CD4-positive, alpha-beta T cell treated with Interleukin-6 at 100 ng/mL for 8 hours (primary cell): ENCODE measurements at places on chromosomes 4 and X.

DNA sequence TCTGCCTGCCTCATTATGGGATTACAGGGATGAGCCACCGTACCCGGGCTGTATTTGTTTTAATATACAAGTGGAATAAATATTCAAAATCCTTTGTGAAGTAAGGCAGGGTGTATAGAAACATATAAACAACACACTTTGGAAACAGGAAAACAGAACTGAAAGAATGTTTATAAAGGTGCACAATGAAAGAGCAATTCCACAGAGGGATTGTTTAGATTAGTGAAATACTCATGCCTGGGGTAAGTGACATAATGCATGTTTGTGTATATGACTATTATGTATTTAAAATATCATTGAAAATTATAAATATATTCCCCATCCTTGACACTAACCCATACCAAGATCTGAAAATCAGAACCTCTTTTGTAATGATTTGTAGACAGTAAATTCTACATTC, 45.0 kb upstream of the NR3C2 start:
- DNase-seq: no peak

DNA sequence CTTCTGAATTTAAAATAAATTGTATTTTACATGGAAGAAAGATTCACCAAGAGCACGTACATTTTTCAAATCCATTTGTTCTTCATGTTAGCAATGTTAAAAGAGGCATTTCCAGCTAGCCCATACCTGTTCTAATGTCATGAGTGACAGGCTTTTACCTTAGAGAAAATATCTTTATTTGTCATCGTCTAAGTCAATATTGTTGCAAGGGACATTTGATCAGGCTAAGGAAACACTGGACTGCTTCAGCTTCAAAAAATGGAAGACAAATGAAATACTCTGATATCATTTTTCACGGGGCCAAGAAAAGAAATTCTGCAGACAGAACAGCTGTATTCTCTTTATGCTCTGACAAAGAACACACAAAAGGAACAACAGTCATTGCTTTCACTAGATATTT, 207.7 kb downstream of the RCHY1 start:
- DNase-seq: no peak

DNA sequence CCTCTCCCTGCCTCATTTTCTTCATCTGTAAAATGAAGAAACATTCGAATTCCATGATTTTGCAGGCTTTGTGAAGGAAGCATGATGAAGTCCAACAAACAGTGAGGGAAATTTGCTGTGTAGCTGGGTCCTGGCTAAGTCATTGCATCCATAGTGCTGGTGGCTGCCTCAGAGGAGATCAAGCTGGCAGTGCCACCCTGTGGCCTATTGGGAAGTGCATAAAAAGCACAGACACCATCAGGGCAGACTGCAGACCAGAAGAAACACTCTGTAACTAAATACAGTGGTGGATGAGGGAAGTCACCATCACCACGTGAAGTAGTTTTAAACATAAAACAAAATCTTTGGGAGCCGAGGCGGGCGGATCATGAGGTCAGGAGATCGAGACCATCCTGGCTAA, 40.7 kb upstream of the DDX3X start:
- DNase-seq: no peak

DNA sequence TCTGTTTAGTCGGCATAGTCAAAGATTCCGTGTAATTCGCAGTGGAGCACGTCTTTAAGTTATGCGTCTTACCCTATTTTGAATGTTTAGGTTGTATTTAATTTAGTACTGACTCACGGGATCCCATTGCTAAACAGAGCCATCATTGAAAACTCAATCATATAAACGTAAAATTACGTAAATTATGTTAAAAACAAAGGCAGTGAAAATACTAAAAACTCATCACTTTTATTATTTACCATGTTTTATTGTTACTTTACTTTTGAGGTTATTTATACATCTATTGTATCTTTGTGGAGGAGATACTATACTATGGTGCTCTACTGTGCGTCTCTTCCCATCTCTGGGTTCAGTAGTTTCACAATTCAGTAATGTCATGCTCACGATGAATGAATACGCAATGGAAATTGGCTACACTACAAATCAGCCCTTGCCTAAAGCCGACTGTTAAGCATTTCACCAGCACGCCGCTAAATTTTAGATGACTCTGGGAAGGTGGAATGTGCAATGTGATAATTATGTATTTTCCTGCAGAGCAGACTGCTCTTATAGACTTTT, 944 bp downstream of the FUNDC2 start:
- DNase-seq: no peak

DNA sequence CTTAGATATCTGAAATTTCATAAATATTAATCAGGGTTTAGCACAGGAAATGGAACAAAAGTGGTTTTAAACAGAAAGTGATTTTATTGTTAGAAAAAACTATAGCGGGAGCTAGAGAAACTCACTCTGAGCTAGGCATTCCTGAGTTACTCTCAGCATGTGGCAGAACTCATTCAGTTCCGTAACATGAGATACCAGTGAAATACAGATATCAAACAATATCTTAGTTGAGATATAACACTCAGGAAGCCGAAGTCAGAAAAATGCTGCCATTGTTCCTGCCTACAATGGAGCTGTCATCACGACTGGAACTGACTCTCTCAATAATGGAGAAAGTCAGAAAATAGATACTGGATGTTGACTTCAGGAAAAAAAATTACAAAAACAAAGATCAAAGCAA, 1428.7 kb downstream of the PCDH18 start:
- DNase-seq: no peak

- no peak for DNase-seq
These were observed 10.5 kb upstream of the APOOL start for GRCh38 chrX:84993150-84993549.

GRCh38 chr4:154566639-154567204, 3.9 kb downstream of the FGB start:
- no peak for DNase-seq

- DNase-seq: no peak
These were observed 52.8 kb downstream of the ADGRG4 start for GRCh38 chrX:136353526-136354093.

- DNase-seq: no peak
These were observed 300.4 kb upstream of the RPS6KA3 start for GRCh38 chrX:20567108-20567507.

DNA sequence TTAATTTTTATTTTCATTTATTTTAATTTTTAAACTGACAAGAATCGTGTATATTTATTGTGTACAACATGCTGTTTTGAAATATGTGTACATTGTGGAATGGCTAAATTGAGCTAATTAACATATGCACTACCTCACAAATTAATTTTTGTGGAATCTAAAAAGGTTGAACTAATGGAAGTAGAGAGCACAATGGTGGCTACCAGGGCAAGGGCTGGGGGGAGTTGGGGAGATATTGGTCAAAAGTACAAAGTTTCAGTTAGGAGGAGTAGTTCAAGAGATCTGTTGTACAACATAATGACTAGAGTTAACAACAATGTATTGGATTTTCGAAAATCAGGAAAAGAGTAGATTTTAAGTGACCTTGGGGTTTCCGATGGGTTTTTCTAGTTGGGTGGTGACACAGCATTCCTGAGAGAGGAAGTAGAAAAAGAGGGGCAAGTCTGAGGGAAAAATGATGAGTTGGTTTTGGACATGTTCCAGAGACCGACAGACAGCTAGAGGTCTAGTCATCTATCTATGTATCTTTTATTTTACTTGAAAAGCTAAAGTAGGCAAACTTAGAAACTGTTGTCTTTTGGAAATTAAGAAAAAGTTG, 23.2 kb downstream of the APOO start:
- no peak for DNase-seq

DNA sequence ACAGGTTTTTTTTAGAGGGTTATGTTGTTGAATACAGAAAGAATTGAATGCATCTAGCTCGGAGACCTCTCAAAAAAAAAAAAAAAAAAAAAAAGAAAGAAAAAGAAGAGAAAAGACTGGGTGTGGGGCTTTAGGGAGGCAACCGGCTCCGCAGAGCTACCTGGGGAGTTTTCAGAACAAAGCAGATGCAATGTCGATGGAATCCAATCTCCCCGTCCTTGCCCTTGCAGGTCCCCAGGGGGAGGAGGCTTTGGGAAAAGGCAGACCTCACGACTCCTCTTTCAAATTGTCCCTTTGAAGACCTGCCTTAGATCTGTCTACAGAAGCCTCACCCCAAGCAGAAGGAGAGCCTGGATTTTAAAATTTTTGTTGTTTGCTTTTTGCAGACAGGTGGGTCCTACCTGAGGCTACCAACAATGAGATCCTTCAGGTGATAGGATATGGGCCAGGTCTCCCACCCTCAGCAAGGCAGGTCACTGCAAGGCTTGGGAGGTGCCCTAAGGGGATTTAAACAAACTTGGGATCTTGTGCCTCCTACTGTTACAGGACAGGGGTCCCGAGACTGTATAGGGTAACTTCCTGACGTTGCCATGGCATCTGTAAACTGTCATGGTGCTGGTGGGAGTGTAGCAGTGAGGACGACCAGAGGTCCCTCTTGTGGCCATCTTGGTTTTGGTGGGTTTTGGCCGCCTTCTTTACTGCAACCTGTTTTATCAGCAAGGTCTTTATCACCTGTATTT, 75.2 kb upstream of the PRKX start:
- DNase-seq: no peak

- DNase-seq: peak; percentile 51
These were observed 691 bp downstream of the SCARB2 start for GRCh38 chr4:76212851-76213414.

DNA sequence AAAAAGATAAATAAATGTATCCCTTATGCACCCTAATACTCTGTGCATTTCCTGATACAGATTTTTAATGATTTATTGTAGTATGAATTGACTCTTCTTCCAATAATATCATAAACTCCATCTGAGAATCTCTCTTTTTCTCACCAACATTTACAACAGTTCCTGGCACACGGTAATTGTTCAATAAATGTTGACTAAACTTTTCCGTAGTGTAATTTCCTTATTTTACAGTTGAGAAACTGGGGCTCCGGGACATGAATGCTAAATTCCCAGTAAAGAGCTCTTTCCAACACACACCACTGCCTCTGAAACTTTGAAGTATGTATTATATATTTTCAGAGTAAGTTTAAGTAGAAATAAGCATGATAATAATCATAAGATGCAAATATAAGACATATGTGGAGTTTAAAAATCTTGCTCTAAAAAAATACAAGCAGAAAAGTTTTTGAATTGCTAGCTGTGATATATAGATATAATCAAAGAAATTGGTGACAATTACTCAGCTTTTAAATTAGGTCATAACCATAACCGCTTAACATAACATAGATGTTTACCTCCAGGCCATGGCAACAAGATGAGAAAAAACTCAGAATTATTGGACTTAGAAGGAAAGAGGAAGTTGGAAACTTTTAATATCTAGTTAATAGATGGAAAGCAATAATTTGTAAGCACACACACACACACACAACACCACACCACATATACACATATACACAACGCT, 28.2 kb upstream of the ANTXR2 start:
- no peak for DNase-seq

DNA sequence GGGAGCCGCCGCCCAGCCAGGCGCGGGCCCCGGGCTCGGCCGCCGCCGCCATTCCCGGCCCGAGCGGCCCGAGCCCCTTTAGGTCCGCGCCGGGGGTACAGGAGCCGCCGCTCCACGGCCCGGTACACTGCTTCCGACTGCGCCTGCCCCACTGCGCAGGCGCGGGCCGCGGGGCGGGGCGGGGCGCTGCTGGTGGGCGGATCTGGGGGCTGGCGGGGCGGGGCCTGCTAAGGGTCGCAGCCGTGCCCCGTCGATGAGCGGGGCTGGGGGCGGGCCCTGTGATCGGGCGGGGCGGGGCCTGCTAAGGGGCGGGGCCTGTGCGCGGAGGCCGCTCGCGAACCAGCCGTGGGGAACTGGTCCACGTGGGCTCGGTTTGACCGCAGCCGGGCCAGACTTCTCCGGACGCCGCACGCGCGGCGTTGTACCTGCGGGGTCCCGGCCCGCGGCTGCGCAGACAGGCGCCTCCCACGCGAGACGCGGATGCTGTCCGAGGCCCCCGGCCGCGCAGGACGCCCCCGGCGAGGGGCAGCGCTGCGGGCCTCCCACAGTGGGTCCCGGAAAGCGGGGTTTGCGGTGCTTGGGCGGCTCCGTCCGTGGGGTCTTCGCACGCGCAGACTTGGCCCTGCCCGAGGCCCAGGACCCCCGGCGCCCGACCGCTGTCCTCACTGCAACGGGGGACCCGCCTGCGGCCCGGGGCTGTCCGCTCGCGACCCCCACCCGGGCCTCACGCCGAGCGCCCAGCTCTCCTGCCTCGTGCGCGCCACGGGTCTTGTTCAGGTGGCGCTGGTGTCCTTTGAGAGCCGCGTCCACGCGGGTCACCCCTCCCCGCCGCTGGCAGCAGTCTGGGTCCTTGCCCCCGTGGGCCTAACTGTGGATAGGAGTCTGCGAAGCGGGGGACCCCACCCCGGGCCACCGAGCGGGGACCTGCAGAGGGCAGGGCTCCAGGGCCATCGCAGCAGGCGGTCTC, at the start of gene DGKQ:
DGKQ (minus strand) TSS at position 139 of the 967 bp plus-strand sequence; CDS start at position 52, 87 bp downstream.
- peak; percentile 89 for DNase-seq

DNA sequence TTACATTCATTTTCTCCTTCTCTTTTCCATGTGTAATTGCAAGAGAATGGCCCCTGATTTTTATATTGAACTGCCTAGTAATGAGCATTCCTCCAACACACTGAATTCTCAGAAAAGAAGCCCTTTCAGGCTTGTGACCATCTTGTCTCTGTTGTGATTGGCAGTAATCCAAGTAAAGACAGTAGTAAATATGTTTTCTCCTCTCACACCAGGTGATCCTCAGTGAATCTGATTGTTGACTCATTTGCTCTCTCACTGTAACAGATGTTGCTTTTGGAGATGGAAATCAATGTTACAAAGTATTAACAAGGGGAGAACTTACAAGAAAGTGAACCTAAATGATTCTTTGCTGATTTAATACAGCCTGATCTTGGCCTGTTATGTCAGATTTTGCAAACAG, 271.0 kb downstream of the AFF2 start:
- no peak for DNase-seq

DNA sequence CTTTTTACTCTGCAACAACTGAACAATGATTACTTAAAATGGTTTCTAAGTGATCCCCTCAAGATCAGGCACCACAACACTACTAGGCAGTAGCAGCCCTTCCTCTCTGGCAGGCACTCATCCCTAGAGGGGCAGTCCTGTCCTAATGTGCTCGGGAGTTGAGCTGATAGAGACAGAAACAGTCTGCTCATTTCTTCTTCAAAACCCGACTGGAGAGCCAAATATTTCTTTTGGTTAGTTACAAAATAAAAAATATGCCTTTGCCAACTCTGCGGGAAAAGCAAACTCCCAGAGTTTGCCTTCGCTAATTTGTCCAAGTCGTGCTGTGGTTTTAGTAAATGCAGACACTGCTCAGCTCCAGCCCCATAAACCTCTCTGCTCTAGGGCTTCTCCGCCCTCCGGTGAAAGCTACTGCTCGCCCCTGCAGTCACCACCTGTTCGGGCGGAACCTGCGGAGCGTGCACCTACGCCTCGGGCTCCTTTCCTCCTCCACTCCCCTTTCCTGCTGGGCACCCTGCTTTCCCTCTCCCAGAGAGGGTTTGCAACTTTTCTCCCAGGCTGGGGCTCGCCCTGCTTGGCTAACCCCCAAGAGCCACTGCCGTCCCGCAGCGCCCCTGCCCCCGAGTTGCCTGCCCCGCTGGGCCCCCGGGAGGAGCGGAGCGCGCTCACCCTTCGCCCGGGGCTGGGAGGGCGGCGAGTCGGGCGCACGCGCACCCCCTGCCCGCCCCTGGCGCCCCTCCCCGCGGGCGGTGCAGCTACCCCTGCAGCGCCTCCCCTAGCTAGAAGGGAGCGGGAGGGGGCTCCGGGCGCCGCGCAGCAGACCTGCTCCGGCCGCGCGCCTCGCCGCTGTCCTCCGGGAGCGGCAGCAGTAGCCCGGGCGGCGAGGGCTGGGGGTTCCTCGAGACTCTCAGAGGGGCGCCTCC, at the start of gene NPNT:
NPNT (plus strand) TSS at position 812 of the 923 bp plus-strand sequence. CDS start 182 bp downstream, outside the sequence.
- no peak for DNase-seq
